ENCODE measurements at places on chromosomes 3 and 15.
A peak's percentile ranks its signal among the peaks of the same experiment; 100 is the strongest.

GRCh38 chr3:56616478-56617006 is 59.6 kb downstream of the CCDC66 start:
- no peak for DNase-seq

- no peak for DNase-seq
These were observed 4.5 kb upstream of the CPEB1 start for GRCh38 chr15:82651708-82652107.

DNA sequence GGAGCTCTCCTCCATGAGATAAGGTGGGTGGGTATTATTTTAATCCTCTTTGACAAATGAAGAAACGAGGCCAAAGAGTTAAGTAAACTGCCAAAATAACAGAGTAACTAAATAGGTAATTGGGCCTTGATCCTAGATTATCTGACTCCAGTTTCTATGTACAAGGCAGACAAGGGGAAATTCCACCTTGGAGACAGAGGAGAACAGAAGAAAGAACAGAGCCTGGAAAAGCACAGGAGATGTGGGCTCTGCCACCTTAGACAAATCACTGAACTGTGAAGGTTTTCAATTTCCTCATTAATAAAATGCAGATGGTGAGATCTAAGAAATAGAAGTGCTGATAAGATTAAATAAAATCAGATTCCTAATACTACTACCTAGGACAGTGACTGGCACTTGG is 310.2 kb upstream of the TLE3 start:
- no peak for DNase-seq

DNA sequence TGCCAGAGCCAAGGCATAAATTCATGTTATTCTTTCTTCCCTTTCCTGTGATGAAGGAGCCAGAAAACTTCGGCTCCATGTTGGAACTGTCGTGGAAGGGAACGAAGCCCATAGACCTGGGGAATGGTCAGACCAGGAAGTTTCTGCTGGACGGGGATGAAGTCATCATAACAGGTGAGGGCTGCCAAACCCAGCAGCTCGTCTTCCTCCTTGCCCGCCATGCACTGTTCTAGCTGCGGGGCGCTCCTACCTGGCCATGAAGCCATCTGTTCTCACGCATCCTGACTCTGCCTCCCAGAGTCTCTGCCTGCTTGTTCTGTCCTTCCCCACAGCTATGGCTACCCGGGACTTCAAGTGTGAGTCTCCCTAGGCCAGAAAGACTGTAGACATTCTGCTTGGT is 28.2 kb downstream of the FAH start:
- no peak for DNase-seq

- no peak for DNase-seq
These were observed 63.4 kb downstream of the PPARG start for GRCh38 chr3:12352253-12352652.

- no peak for DNase-seq
These were observed 100.8 kb downstream of the TMEM266 start for GRCh38 chr15:76160426-76161152.

DNA sequence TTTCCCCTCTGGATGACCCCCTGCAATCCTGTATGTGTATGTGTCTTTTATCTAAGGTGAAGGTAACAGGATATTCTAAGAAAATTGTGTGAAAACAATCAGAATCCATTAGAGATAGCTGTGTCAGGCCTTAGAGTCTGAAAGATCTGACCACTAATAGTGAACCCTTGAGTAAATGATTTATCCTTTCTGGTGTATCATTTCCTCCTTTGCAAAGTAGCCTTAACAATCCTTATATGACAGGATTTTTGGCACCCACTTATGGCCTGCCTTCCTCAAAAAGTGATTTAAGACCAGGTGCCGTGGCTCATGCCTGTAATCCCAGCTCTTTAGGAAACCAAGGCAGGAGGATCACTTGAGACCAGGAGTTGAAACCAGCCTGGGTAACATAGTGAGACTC is 110.2 kb downstream of the RBPMS2 start:
- no peak for DNase-seq

GRCh38 chr3:11736136-11736833 is 92.6 kb upstream of the VGLL4 start:
- DNase-seq, result no peak

DNA sequence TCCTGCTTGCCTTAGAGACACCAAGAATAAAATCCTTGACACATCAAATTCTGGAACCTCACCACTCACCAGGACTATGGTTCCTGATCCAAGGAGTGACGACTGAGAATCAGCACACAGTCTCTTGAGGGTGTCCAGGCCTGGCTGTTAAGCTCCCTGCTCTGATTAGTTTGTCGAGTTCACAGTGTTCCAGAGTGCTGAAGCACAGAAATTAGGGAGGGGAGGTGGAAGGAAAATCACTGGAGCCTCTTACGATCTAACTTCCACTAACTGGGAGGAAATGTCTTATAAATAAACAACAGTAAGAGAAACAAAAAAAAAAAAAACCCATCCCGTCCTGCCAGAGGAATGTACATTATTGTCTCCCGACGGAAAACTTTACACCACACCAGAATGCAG is 330.2 kb downstream of the TIGIT start:
- no peak for DNase-seq

GRCh38 chr3:38314764-38315487 is 31.7 kb upstream of the XYLB start:
- DNase-seq, result no peak

GRCh38 chr3:35724106-35724505 is 84.8 kb downstream of the ARPP21 start:
- DNase-seq, result no peak

DNA sequence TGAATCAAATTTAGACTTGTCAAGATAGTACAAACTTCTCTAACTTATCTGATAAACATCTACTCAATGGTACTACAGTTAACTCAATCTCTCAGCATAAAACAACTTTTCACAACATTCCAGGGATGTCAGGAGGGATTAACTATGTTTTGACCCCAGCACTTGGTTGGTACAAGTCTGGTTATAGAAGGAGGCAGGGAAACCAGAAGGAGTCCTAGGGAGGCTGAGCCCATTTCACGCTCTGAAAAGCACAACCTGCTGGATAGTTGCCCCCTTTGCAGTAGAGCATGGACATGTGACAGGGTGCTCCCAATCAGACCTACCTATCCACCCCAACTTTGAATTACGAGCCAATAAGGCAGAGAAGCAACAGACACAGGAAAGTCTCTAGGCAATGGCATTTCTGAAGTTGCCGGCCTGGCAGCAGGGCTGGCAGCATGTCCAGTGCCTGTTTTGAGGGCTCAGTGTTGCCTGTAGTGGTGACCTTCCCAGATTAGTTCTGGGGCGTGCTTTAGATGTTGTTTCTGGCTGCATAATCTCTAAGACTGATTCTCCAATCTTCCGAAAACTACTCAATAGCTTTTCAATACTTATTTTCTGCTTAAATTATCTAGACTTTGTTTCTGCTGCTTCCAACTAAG is 8.2 kb downstream of the ANKUB1 start:
- DNase-seq, result peak; percentile 47

GRCh38 chr3:26807272-26807671 is 184.7 kb downstream of the LRRC3B start:
- DNase-seq, result no peak

- no peak for DNase-seq
These were observed 83.0 kb downstream of the ZNF385D start for GRCh38 chr3:21668012-21668411.

DNA sequence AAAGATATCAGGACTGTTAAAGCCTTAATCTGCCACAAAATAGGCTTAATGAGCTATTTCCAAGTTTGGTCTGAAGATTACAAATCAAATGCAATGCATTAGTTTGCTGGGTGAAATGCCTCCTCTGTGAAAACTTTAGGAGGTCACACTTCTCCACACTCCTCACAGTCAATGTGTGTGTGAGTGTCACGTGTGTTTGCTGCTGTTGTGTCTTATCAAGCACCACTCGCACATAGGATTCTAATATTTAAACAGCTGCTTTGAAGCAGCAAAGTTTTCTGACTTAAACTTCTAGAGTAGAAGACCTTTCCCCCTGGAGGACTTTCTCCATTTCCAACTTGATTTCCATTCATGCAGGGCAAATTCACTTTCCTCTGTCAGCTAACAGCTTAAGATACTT is 203.2 kb upstream of the PEX5L start:
- DNase-seq, result no peak

DNA sequence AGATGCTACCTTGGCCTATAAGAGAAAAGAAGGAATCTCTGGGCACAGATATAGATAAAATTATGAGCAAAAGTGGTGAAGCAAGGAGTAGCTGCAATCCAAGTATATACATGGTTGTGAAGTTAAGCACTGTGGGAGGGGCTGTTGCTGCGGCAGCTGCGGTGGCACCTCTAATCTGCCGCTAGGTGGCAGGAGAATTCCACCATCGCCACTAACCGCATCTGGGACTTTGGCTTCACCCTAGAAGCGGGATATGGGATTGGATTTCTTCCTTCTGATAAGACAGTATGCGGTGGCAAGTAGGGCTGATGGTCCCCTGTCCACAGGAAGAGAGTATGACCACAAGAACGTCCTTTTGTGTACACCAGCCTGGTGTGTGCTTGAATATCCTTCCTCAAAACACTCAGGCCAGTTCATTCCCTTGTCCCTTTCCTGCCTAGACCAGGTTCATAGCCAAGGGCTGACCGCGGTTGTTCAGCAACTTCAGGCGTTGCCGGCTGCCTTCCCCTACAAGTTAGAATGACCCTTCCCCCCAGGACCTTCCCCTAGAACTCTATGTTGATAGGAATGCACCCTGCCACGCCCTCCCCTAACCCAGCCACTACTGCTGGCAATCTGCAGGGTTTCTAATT is 5.1 kb downstream of the MAGEL2 start:
- peak; percentile 3 for DNase-seq

- DNase-seq, result no peak
These were observed 113.5 kb downstream of the TNIK start for GRCh38 chr3:171346582-171347300.

DNA sequence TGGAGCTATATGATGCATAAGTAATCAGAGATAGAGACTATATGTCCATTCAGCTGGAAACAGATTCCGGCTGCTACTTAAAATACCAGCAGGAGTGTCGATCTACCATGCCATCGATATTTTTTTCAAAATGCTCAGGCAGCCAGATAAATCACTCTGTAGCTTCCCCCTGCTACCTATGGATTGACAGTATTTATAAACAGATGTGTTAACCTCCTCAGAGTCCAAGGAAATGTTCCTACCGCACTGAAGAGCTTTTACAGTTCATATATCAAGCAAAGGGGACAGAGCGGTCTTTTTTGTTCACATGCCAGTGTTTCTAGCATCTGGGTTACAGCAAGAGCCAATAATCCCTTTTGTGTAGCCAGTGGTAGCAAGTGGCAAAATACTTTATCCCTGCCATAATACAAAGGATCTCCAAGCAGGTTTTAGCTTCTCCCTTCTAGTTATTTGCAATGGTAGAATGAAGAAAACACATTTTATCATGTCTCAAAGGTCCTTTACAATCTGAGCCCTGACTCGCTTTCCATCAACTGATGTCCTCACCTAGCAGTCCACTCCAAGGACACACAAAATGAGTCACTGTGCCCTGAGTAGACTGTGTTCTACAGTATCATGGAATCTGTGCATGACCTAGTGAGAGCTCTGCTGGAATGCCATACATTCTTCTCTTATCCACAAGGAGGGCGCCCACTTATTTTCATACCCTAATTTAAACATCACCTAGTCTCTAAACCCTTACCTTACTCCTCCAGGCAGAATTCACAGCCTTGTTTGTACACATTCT is 507.0 kb downstream of the TBL1XR1 start:
- no peak for DNase-seq

- no peak for DNase-seq
These were observed 88.8 kb upstream of the CTDSPL start for GRCh38 chr3:37772773-37773354.

DNA sequence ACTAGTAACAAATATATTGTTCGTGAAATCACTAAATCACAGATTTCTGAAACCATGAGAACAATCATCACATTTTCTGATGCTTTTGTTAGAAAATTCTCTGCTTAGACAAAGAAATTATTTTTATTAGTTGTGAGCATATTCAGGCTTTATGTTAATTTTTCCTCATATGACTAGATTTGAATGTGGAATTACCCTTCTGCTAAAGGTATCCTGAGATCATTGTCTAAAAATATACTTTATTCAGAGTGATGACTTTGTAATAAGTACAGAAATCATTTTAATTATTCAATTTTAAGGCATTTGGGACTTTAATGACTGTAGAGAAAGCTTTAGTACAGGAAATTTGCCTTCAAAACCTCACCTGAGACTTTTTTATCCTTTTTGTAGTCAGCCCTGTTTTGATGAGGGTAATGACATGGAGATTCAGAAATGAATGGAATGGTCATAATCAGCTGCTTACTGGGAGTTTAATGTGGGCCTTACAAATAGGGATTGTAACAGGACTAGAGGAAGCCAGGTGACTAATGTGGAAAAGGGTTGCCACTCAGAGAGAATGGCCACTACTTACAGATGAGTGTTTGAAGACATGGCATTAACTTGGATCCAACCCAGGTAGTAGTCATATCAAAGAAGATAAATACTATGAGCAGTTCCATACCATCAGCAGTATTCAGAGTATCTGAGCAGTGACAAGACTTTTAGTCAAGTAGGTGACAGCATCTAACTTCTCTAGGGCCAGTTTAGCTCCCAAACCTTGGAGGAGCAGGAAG is 148.3 kb downstream of the MBNL1 start:
- DNase-seq, result no peak

DNA sequence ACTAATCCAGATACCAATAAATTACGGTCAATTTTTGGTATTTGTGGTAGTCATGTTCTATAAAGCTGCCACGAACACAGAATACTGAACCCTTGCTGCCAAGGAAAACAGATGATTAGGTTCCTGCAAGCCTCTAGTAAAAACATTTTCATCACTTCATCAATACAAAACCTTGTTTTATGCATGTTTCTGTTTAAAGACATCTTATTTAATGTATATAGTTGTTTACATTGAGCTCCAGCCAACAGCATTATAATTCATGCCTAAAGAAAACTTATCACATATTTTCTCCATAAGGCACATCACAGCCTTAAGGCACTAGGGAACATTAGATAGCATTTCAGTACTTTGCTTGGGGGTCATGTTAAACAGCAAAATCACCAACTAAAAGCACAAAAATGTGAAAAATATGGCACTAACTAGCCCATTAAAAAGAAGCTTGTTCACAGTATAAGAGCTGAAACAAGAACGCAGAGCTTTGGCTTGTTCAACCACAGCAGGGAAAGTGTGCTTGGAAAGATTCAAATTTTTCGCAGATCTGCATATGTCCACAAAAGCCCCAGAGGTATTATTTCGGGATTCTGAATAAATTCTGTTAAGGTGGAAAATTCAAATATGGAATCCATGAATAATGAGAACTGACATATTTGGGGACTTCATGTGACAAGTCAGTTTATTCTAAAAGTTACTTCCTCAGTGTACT is 27.7 kb downstream of the POLQ start:
- DNase-seq, result no peak

GRCh38 chr3:57699591-57699990 is 6.7 kb upstream of the DENND6A start:
- DNase-seq, result no peak
